ENCODE measurements at places on chromosomes 12 and 14.

- no peak for DNase-seq
These were observed 10.2 kb upstream of the PRMT8 start for GRCh38 chr12:3480764-3481163.

DNA sequence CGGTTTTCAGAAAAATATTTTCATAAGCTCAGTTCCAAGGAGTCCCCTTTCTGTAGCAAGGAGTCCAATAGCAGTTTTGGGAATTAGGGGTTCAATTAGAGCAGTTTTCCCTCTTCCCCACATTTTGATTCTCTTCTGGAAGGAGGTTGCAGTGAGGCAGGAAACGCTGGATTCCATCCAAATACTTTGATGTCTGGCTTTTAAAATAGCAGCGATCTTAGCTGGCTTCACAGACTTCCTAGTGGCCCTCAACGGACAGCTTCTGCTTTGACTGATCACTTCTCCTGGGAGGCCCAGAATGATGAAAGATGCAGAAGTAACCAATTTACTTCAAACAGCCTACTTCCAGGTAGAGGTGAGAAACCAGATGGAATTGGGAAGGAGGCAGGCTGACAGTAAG lies 63.1 kb downstream of the C12orf75 start:
- DNase-seq = no peak

DNA sequence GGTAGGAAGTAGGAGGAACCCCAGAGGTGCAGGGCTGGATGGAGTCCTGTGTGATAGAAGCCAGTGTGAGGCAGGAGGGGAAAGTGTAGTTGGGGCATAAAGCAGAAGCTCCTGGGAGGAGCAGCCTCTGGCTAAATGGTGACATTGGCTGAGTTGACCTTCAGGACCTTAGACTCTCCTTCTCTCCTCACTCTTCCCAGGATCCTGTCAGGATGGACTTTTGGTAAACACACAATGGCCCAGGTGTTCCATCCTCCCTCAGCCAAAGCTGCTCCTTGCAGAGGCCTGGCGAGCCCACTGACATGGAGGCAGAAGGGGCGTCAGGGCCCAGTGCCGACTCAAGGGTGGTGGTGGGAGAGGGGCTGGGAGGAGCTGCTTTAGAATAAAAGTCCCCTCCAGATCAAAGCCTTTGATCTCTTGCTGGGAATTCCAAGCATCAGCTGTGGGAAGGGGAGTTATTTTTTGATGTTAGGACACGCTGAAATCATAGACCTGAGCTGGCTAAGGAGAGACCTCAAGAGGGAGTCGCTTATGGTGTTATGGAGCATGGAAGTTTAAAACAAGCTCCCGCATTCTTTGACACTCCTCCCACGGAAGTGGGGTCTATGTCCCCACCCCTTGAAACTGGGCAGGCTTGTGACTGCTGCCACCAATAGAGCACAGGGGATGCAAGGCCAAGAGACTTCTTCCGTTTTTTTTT lies 44.1 kb downstream of the SMIM41 start:
- no peak for DNase-seq

GRCh38 chr12:31474751-31475150 lies 116.2 kb downstream of the DENND5B start:
- no peak for DNase-seq

GRCh38 chr12:11071414-11071813 lies 9.3 kb upstream of the TAS2R46 start:
- DNase-seq = no peak
